Right hindlimb (tissue), 1 donor: ENCODE measurements at places on chromosomes 11 and 22.

DNA sequence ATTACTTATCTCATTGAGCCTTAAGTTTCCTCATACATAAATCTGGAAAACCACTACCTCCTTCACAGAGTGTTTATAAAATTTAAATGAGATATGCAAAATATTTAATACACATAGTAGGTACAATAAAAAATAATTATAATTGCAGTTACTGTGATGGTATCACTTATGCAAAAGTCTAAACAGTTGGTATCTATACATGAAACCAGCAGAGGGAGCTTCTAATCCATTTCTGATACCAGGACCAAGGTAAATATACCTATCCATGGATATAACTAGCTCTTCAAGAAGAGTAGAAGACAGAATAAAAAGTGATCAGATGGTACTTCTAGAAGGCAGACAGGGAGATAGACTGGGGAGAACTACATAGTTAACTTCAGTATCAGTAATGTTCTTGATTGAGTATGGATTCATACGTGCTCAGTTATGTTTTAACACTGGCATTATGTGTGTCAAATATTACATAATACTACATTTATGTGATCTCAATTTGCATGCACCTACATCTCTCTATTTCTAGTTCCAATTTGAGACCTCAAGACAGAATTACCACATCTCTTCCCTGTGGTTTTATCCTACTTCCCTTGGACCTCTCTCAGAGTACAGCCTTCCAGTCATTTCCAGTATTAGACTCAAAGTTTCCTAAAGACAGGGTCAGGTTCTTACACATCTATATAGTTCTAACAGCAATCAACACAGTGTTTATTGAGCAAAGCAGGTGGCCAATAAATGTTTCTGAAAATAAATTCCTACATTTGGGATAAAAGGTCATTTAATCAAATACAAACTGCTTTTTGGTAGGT is 13.7 kb upstream of the TSG101 start:
- DNase-seq, result no peak

DNA sequence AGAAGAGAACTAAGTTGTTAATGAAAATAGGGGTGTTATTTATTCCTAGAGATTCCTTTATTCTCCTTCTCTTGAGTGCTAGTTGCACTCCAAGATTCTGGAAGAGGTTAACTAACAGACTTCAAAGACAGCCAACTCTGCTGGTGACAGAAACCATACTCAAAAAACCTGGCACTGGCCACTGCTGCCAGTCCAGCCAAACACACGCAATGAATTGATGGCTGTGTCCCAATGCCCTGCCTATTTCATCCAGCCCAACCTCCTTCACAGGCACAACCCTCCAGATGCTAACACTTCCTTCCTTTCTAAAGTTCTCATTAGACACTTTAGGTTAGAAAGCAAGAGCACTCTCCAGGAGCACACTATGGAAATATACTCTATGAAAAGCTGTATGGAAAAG is 150.8 kb upstream of the C11orf58 start:
- peak; percentile 29 for DNase-seq

DNA sequence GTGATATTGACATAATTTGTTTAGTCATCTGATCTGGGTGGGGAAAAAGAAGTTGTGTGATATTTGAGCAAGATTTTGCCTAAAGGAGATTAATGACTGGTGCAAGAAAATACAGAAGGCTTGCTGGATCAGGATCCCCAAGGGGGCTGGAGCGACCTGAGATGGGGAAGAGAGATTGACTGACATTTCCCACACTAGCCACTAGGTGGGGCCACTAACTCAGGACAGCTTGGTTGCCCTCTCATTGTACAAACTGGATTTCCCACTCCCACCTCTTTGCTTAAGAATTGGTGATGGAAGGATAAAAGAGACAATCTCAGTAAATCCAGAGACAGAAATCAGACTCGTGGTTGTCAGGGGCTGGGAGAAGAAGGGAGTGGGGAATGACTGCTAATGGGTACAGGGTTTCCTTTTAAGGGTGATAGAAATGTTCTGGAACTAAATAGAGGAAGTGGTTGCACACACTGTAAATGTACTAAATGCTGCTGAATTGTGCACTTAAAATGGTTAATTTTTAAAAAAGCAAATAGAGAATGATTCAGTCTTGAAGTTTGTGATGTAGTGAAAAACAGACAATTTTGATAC is 50.7 kb downstream of the CTTN start:
- DNase-seq, result no peak

GRCh38 chr22:17201285-17201945 is 17.8 kb downstream of the ADA2 start:
- DNase-seq, result no peak

DNA sequence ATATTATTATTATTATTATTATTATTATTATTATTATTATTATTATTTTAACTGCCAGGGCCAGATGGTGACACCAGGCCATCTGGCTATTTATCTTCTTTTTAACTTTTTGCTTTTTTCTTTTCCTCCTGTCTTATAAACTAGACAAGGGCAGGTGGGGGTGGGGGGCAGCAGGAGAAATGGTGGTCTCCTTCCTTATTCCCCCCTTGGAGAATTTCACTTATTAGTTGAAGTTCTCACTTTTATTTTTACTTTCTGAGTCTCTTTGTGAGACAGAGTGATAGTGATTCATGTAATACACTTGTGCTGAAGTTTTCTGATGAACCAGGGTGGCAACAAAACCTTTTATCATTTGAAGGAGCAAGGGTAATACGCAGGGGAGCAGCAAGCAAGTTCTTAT is 96.3 kb upstream of the ALKBH3 start:
- no peak for DNase-seq

DNA sequence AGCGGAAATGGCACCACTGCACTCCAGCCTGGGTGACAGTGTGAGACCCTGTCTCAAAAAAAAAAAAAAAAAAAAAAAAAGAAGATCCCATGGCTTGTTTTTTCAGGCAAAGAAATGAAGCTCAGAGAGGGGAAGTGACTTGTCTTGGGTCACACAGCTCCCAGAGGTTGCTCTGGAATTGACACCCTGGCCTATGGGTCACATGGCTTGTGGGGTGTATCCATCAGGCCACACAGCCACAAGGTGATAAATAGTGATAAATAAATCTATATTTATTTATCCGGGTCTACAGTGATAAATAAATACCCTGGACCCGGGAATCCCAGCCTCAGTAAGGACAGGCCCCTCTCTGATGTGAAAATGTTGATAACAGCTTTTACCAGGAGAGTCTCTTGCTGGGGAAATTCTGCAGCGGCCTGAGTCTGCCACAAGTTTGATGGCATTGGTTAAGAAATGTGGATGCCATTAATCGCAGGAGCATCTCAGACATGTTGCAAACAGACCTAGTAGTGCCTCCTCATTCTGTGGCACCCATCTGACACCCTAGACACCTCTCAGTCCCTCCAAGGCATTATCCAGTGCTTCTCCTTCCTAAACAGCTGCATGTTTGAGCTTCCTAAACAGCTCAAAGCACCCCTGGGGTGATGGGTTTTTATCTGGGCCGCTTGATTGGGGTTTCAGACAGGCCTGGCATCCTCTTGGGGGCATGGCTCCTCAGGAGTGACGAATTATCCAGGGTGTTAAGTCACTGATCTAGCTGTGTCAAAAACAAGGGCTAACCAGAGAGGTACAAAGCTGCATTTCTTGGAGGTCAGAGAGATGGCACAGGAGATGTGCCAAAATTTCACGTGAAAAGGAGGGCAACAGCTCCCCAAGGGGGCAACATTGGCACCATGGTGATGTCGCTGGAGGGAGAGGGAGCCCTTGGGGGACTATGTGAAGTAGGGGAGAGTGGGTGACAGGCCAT is 1.9 kb upstream of the EMID1 start:
- DNase-seq, result no peak

DNA sequence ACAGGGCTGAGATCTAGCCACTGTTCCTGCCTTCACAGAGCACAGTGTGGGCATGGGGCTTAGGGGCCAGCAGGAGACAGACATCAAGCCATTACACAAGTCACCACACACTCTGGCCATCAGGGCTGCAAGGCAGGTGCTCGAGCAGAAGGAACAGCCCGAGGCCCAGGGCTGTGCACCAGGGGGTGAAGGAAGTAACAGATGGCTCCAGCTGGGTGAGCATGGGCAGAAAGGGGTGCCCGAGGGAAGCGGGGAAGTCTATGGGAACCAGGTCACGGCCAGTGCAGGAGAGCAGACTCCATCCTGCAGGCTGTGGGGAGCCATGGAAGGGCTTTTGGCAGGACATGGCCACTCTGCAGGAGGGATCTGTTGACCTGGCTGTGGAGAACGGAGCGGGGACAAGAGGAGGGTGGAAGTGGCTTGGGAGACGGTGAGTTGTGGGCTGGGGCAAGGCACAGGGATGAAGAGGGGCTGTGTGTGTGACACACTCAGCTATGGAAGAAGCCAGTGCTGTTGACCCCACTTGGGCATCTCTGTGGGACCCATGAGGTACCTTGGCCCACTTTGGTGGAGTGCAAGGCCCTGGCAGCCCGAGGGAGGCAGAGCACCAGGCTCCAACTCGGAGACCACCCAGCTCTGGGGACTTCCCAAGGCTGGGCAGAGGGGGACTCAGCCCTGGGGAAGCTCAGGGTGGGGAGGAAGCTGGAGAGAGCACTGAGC is 3.6 kb downstream of the C11orf68 start:
- no peak for DNase-seq

DNA sequence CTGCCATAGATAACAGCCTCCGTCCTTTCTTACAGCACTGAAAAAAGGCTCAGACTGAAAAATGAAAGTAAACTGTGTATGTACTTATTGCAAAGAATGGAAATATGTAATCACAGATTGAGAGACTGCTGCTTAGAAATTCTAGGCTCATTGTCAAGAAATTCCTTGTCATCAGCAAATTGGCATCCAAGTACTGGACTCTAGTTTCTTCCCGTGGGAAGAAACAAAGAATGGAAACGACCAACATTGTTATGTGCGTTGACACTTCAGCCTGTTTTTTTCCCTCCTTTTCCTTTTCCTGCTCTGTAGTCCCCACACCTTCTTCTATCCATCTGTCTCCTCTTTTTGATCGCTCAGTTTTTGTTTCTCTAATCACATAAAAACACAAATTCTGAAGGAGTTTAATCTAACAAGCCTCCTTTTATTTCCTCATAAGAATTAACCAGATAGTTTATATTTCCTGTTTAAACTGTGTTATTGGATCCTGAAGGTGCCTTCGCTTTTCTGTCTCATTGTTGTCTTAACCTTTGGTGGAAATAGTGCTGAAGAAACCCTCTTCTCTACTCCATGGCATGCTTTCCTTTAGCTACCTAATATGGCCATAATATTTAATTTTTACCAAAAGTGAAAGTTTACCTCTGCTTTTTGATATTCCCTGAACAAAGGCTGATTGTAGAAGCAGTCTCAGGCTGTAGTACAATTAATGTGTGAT is 20.0 kb upstream of the CASP12 start:
- peak; percentile 21 for DNase-seq
